Stimulated activated CD8-positive, alpha-beta memory T cell treated with anti-CD3 and anti-CD28 coated beads, Interleukin-4, amount 100 ng/mL, for 4 hours (primary cell): ENCODE measurements at places on chromosomes 2 and 18.

GRCh38 chr18:44835703-44836102 lies 155.0 kb downstream of the SETBP1 start:
- DNase-seq = no peak

DNA sequence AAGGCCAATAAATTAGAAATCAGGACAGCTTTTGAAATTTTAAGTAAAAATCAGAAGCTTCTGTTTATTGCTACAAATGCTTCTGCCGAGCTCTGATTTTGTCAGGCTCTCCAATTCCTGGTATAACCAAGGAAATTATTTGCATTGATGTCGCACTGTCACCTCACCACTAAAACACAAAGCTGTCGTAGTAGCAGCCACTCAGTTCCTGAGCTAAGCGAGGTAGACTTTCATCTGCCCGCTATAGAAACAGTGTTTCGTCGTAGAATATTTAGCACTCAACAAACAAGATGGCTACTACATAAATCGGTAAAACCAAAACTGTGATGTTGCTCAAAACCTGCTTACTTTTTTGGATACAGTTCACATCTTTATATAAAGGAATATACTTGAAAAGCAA lies 141.3 kb upstream of the FOSL2 start:
- no peak for DNase-seq

GRCh38 chr2:121955872-121956271 lies 200.4 kb downstream of the TSN start:
- DNase-seq = no peak

DNA sequence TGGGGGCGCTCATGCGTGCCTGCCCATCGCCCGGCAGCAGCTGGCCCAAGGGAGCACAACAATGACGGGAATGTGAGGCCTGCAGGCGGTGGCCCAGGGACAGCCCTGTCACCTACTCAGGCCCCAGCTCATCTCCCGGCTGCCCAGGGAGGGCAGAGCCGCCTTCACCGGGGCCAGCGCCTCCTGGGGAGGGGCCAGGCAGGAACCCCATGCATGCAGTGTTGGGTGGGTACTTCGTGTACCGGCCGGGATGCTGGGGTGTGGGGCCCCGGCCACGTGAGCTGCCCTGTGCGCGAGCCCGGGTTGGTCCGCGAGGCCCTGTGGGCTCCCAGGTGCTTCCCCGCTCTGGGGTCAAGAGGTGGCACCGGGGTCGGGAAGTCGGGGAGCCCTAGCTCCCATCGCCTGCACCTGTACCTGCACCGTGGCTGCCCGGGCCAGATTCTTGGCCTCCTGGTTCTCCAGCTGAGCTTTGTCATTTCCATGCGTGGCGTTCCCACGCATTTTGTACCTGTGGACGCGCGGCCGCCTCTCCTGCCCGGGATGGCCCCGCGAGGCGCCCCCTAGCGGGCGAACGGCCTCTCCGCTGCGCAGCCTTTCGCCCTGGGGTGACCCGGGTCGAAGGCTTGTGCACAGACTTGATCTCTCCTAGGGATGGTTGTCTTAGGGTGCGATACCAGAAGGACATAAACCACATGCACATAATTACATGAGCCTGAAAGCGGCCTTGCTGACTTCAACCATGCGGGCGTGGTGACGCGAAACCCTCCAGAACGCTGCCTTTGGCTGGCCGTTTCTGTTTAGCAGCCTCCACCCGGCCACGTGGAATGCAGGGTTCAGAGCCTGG lies 950 bp downstream of the KLHL30 start:
- no peak for DNase-seq

GRCh38 chr18:48753691-48754090 lies 197.1 kb downstream of the SMAD7 start:
- DNase-seq = no peak

DNA sequence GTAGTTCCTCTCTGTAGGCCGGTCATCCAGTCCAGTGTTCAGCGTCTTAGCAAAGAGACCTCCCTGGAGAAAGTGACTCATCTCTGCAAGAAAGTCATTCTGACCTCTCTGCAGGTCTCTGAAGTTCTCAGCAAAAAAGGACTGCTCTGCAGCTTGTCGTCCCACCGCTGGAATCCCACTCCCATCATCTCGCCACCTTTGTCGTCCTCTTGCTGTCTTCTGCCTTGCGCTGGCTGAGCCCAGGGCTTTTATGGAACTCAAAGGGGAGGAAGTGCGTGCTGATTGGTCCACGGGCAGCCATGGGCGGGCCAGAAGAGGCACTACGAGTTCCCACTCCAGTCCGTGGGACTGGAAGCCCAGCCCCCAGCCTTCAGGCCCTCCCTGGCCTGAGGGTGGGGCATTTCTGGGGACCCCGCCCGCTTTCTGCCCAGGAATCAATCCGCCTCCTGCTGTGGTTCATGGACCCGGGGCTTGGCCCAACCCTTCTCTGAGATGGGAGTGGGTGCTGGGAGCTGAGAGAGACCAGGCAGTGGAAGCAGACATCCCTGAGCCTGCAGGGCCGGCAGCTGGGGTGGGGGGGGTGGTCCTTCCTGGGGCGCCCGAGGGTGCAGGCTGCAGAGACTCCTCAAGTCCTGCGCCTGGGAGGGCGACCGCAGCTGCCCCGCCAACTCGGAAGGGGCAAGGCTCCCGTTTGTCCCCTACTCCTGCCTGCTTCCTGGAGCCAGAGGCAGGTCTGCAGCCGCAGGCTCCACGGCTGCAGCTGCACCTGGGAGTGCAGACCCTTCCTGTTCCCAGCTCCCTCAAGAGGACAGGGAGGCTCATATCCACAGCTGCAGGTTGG lies 660.7 kb upstream of the RAB6C start:
- DNase-seq = no peak

- DNase-seq = no peak
These were observed 222.6 kb downstream of the MREG start for GRCh38 chr2:215790523-215791421.

DNA sequence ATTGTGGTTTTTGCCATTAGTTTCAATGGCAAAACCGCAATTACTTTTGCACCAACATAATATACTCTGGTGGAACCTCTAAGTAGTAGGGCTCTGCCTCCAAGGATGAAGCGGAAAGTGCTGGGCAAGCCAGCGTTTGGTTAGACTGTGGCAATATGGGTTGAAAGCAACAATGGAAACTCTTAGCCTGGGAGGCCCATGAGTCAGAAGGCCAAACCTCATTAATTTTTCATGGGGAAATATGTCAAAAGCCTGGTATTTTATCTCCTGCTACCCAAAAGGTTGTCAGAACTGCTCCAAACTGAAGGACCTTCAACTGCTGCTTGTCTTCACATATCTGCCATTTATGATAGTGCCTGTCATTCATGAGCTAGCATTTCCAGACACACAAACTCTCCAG lies 179.1 kb upstream of the CYP26B1 start:
- DNase-seq = no peak

DNA sequence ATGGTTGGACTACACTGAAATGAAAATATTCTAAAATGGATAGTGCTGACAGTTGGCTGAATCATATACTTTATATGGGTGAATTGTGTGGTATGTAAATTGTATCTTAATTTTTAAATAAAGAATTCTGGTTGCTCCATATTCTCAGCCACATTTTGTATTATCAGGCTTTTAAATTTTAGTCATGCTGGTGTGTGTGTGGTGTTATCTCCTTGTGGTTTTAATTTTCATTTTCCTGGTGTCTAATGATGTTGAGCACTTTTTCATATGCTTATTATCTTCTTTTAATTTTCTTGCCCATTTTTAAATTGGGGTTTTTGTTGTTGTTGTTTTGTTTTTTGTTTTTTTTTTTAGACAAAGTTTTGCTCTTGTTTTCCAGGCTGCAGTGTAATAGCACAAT lies 3.8 kb upstream of the HIBCH start:
- no peak for DNase-seq

DNA sequence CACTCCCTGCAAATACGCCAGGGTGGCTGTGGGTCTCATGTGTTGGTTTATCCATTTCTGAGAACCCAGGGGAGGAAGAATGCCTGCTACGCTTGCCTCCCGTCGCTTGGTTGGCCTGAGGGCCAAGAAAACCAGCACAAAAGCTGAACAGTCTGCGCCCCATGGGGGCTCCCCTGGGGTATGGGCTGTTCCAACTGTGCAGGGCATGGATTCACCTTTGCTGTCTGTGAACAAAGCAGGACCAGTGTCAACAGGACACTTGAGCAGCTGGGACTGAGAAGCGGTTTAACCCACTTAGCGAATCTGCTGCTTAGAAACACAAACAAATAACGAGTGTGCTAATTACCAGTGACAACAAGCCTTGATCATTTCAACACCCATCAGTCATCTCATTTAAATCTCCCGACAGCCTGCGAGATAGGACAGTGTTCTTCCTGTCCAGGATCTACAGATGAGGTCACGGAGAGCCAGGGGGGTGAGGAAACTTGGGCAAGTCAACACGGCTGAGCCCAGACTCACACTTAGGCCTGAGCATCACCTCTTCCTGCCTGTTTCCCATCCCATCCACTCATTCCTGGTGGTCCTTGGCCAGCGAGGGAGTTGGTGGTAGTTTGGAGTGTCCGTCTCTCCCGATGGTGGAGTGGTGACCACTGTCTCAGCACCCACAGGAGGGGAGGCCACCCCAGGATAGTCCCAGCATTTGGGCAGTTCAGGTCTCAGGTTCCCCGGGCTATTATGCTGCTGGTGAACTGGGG lies 111.6 kb upstream of the HAAO start:
- DNase-seq = no peak

GRCh38 chr2:20985062-20985461 lies 58.8 kb downstream of the APOB start:
- no peak for DNase-seq

DNA sequence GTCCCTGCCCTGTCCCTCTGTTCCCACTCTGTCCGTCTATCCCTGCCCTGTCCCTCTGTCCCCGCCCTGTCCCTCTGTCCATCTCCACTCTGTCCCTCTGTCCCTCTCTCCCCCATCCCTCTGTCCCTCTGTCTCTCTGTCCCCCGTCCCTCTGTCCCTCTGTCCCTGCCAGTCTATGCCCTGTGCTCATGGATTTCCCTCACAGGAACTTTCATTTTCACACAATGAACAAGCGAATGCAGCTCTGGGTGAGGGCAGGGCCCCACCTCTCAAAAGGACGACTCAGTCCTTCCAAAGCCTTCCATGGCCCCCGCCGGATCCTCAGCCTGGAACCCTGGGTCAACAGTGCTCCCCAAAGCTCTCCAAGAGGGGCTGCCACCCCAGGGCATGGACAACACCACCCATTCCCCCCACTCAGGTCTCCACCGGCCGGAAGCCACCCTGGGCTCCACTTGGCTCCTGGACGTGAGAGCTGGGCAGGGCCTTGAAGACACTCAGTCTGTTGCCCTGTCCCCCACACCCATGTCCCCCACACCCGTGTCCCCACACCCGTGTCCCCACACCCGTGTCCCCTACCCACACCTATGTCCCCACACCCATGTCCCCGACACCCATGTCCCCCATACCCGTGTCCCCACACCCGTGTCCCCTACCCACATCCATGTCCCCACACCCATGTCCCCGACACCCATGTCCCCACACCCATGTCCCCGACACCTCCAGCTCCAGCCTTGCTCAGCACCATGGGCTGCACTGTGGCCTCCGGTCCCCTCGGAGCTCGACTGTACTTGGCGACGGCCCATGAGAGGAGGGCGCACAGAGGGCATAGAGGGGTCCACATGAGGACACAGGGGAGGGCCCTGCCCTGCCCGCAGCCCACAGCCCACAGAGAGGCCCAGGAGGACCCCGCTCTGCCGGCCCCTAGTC lies 156.0 kb downstream of the PXDN start:
- no peak for DNase-seq

GRCh38 chr2:234218266-234219045 lies 168.0 kb downstream of the SPP2 start:
- DNase-seq = no peak

DNA sequence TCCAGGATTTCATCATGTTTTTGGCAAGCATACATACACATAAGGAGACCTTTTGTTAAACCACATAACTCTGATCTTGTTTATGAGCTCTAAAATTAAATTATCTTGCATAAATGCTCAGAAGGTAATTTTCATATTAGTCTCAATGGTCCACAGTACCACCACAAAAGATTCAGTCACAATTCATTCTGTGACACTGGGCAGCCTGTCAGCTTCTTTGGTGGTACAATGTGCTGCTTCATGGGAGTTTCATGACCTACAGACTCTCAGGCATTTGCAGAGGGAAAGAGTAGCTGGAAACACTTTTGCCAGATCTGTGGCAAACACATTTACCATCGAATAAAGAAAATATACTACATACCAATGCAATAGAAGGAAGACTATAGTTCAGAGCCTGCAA lies 51.3 kb upstream of the ZNF397 start:
- no peak for DNase-seq

DNA sequence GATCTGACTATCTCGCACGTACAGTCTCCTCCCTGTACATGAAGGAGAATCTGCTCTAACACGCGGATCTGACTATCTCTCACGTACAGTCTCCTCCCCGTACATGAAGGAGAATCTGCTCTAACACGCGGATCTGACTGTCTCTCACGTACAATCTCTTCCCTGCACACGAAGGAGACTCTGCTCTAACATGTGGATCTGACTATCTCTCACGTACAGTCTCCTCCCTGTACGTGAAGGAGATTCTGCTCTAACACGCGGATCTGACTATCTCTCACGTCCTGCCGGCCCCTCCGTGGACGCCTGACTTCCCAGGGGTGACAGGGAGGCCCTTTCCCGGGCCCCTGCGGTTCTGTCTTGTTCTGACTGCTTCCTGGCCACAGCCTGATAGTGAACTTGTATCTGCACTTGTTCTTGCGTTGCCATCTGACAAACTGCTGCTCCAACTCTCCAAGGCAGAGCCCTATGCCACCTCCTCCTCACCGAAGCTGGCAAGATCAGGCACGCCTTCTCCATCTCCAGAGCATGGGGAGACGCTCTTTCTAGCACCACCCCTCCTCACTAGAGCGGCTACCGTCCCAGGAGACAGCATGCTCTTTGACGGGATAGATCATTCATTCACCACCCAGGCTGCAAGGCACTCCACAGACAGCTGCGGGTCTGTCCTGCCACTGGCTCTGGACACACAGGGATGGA lies 238.6 kb downstream of the TWIST2 start:
- DNase-seq = no peak

DNA sequence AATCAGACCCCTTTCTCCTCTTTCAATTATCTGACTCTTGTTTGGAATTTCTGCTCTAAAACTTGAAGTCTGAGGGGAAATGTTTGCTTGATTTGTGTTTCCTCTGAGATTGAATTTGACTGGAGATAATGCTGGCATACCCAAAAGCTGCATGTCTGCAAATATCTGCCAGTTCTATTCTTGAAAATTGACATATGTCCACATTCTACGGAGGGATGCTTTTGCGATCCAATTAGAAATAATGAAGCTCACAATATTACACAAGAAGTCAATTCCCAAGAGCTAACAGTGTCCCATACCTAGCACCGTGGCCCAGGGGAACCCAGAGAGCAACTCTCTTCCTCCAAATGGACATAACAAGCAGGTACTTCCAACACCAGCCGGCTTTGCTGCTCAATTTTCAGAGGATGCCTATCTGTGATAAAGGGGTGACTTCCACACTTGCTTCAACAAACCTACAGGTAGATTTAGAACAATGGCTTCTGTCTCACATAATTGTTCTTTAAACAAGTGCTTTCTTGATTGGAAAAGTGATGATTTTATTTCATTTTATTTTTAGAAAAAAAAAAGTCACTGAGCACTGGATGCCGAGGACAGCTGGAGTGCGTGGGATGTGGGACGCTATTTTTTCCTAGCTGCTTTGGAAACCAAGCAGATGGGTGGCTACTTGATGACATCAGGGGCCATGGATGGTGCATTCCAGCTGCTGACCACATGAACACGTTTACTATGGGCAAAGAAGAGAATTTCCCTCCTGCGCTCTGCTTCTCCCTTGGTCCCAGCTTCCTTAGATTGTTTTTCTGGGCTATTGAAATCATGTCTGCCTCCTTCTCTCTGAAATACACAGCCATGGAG lies 488.9 kb downstream of the RNF144A start:
- DNase-seq = no peak

- no peak for DNase-seq
These were observed 18.1 kb downstream of the TMEM185B start for GRCh38 chr2:120204945-120205670.
